EH (cell line): ENCODE measurements at places on chromosomes 6 and 20.

GRCh38 chr6:126170978-126171382 is 168.9 kb upstream of the CENPW start:
- DNase-seq, result peak; percentile 33

- no peak for DNase-seq
Measured at GRCh38 chr6:4902363-4902762, 101.5 kb downstream of the RPP40 start.

DNA sequence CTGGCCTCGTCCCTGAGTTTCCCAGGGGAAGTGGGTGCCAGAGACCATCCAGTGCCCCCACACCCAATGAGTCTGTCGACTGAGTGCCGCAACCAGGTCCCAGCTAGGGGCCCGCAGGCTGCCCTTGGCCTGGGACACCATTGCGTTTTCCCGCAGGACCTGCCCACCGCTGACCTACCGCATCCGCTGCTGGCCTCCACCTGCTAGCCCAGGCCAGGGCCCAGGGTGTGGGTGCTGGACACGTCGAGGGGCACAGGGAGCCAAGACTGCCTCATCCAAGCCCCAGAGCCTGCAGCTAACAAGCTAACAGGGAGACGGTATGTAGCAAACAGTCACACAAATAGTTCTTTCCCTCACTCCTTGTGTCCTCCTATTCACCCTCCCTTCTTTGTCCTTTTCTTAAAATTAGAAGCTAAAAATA is 97.7 kb downstream of the TMEM242 start:
- peak; percentile 16 for DNase-seq

DNA sequence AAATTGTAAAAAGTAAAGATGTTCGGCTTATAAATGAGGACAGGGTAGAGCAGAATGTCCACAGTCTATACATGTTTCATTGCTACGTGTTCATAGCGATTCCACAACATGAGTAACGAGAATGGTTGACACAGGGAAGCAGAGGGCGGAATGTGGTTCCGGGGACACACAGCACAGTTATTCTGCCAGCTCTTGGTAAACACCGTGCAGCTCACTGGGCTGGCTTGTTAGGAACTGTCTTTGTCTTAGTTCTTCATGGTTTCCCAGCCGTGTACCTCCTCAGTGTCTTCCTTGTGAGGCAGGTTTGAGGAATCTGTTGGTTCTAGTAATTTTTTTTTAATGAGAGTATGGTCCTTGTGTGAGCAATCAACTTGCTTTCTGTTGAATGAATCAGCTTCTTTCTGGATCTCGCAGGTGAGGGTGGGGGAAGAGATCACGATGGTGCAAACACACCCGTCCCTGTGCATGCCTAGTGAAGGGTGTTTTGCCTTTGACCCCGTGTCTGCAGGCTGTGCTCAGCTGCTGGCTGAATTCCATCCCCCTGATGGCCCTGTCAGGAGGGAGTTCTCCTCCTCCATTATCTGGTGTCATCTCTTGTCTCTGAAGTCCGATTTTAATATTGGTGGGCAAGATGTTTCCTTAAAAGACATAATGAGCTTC is 168.2 kb downstream of the SMOC2 start:
- DNase-seq, result no peak

DNA sequence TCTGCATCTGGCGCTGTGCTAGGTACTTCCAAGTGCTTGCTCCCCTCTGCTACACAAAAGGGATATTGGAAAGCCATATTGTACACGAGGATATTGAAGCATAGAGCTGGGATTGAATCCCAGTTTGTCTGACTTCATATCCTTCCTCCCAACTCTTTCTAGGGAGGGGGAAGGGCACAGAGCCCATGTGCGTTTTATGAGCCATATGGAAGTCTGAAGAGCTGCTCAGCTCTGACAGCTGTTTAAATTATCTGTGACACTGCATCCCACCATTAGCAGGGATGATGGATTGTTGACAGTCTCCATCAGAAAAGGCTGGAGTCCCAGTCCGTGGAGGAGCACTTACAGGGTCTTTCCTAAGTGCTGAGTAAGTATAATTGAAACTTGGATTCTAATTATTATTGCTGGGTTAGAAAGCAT is 18.4 kb downstream of the TIAM2 start:
- peak; percentile 43 for DNase-seq

GRCh38 chr6:109010705-109011102 is 83.9 kb downstream of the SESN1 start:
- DNase-seq, result no peak

DNA sequence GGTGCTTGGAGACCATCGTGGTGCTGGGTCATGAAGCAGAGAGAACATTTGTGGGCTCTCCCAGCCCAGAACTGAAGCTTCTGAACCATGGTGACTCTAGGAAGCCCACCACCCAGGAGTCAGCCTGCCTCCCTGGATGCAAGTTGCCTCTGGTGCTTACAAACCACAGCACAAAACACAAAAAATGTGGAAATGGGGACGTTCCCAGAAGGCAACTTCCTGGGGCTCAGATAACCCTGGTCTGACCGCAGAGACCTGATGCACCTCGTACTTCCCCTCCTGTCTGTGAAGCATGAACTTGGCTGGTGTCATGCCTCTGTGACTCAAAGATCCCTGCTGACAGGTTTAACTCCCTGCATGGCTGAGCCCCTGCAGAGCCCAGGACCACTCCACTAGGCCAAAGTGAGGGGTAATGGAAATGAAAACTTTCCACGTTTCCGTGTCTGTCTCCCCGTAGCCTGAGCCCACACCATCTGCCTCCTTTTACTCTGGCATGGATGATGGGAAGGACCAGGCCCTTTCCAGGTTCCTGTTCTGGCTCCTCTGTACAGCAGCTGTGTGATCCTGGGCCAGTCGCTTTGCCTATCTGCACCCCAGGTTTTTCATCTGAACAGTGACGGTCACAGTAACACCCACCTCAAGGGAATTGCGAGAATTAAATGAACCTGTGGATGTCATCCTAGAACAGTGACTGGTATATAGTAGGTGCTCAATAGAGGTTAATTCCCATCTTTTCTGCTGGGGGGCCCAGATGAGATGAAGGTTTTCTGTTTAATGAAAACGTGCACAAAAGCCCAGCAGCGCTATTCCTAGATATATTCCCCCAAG is 57.7 kb downstream of the PPP1R16B start:
- no peak for DNase-seq

- peak; percentile 67 for DNase-seq
Measured at GRCh38 chr6:113476937-113477839, 380.0 kb upstream of the MARCKS start.

GRCh38 chr6:66538551-66539135 is 831.6 kb upstream of the EYS start:
- DNase-seq, result no peak

GRCh38 chr6:79548304-79548703 is 11.1 kb upstream of the LCA5 start:
- DNase-seq, result no peak

GRCh38 chr6:111846492-111847409 is 26.5 kb downstream of the FYN start:
- DNase-seq, result peak; percentile 35

- no peak for DNase-seq
Measured at GRCh38 chr20:5369629-5370028, 52.9 kb upstream of the PROKR2 start.

- DNase-seq, result no peak
Measured at GRCh38 chr6:123527406-123527805, 109.3 kb downstream of the TRDN start.

DNA sequence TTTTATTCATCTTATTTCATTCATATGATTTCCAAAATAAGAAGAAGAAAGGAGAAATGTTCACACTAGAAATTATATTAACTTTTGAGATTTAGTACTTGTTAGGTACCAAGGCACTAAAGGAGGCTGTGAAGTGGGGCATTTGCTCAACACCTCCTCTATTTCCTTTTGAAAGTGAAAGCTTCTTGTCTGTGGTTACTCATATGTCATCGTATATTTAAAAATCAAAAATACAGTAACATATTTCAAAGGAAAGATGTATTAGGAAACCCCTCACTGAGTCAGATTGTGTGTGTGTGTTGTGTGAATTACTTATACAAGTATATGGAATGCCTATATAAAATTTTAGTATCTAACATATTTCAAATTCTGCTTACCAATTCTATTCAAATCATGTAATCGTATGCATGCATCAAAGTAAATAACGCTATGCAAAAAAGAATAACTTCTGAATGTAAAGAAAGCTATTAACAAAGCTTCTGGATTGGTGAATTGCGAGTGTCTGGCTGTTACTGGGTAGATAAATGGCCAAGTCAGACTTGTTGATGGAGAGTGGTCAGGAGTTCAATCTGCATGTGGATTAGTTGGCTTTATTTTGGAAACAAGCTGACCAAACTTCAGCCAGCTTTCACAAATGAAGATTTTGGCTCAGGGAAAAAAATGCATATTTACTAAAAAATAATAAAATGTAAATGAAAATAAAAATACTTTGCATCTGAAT is 70.9 kb downstream of the PACRG start:
- no peak for DNase-seq

- DNase-seq, result no peak
Measured at GRCh38 chr6:88641178-88641903, 322.1 kb downstream of the RNGTT start.

GRCh38 chr6:104700371-104701185 is 159.1 kb downstream of the HACE1 start:
- DNase-seq, result no peak

GRCh38 chr6:164247106-164247505 is 832.6 kb downstream of the QKI start:
- DNase-seq, result no peak

DNA sequence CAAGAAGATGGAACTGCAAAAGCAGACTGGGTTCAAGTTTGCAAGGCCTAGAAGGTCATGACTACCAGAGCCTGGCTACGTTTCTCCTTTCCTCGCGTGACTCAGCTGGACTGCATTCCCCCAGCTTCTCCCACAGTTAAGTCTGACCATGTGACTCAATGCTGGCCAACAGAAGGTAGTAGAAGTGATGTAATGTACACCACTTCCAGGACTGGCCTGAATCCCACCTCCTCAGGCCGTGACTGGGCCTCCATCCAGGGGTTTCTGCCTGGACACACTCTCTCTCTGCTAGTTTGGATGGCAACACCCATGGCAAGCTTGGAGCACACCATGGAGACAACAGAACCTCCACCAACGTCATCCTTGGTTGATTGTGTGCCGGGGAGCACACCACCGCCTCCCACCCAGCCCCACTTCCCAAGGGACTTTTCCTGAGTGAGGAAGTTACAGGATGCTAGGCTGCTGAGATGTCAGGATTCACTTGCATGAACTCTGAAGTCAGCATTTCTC is 112.0 kb upstream of the CDYL start:
- peak; percentile 92 for DNase-seq

GRCh38 chr20:42125426-42125825 is 507.2 kb upstream of the CHD6 start:
- no peak for DNase-seq

DNA sequence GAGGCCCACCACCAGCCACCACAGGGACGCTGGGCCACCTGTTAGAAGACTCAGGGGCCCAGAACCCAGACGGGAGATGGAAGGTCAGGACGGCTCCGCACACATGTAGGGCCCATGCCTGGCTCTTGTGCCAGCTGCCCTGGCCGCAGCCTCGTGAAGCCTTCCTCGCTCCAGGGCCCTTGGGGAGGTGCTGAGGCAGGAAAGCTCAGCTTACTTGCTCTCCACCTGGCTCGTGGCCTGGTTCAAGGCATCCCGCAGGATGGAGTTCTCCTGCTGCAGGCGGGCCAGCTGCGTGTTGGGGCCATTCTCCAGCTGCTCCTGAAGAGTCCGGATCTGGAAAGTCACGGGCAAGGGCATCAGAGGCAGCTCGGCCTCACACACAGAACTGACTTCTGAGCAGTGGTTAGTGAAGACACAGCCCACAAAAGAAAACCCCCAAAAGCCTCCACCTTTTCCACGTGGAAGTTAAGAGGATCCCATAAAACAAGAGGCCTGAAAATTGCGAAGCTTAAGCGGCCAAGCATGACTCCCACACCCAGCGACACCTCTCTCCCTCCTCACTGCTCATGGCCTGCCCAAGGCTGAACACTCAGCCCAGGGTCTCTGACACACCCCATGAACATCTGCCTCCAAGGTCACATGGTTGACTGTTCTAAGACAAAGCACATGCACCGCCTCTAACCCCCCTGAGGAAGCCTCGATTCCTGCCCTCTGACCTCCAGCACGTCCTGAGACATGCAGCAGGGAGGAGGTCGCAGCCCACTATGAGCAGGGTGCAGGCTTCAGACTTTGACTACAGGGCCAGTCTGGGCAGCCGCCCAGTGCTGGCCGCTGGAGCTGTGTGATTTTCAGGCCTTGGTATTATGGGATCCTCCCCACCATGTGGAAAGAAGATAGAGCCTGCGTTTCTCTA is 46.5 kb downstream of the RRBP1 start:
- peak; percentile 20 for DNase-seq

DNA sequence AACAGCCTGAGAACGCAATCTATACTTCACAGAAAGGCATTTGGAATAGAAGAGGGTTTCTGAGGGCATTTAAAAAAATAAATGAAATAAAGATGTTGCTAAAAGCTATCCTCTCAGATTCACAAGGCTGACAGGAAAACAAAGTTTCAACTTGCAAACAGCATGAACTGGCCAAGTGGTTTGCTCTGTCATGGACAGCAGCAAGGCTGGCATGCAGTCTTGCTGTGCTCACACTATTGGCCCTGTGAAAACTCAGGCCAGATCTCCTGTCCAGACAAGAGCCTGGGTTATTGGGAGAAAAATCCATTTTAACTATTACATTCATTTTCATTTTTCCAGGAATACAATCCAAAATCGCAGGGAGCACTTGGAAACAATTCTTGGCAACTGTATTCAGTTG is 506.2 kb upstream of the SLC35B3 start:
- DNase-seq, result peak; percentile 2

- DNase-seq, result peak; percentile 30
Measured at GRCh38 chr6:12537389-12537788, 179.2 kb upstream of the PHACTR1 start.

GRCh38 chr6:168030218-168030746 is 32.8 kb downstream of the KIF25 start:
- DNase-seq, result no peak

DNA sequence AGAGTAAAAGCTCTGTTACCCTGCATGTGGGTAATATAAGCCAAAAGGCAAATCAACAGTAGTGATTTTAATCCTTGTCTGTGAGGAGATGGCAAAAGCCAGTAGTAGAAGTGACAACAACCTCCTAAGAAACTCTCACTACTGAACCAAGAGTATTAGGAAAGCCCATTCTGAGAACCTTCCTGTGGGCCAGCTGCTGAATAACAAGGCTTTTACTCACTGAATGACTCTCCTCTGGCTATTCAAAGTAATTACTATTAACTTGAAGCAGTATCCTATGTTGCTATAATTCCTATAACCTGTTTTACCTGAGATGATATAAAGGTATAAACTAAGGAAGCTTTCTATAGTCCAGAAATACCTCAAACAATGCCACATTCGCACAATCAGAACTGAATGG is 55.1 kb downstream of the CHD6 start:
- no peak for DNase-seq

- peak; percentile 97 for DNase-seq
Measured at GRCh38 chr6:138593124-138593877, 94.0 kb upstream of the NHSL1 start.

DNA sequence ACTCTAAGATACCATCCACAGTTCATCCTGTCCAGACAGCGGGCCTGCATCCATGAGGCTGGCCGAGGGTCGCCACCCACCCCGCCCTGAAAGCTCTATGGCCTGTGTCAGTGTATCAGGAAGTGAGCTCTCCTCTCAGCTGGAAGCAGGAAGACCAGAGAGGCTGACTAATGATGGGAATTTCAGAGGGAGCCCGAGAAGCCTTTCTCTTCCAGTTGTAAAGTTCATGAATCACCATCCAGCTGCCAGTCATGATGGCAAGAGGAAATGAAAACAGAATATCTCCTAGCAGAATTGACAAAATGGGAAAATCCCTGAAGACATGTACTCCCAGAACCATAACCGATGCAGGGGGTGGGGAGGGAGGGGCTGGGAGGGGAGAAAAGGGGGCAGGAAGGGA is 109.6 kb upstream of the RPS6KA2 start:
- peak; percentile 74 for DNase-seq

- DNase-seq, result no peak
Measured at GRCh38 chr6:24951811-24952299, 16.1 kb upstream of the RIPOR2 start.
